ENCODE measurements at places on chromosomes 13 and 19.

GRCh38 chr19:29587518-29587986 lies 18.5 kb upstream of the POP4 start:
- DNase-seq, result peak; percentile 56

DNA sequence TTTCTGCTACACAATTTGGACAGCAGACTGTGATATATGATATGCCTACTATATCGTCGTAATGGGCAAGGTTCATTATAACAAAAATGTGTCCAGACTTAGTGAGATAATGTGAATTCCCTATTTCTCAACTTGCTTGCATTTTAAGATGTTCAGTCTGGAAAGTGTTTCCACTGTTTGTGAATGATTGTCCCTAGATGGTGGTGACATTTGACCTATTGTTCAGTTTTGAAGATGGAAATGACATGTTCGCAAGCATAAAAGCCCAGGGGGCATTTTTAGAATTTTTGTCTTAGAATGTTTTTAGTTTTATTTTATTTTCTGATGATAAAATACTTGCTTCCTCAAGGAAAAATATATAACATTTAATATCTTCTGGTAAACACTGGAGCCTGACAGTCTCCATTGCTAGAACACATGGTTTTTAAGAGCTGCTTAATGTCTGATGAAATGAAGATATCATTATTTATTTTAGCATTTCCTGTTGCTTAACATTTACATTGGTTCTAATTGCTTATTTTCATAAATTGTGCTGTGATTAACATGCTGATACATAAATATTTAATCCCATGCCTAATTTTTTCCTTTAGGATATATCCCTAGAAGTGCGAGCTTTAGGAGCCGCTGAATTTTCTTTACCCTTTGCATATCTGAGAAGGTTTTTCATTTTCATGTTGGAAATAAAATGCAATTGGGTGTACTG lies 27.1 kb downstream of the MBNL2 start:
- no peak for DNase-seq

- no peak for DNase-seq
Observed at GRCh38 chr19:49256691-49257090, 68.3 kb downstream of the SLC6A16 start.

DNA sequence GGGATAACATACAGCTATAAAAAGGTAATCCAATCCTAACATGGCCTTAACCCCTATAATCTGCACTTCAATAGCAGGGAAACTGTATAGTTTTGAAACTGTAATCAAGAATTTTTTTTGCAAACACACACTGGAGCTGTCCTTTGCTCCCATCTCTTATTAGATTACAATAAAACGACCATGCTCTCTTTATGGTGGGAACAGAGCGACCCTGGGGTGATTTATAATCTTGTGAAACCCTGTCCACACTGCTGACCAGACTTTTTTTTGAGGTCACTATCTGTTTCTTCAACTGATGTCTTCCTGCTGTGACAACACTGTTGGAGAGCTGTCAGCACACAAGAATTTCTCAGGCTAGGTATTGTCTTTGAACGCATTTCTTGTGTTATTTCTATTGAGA lies 35.3 kb downstream of the DACH1 start:
- no peak for DNase-seq

DNA sequence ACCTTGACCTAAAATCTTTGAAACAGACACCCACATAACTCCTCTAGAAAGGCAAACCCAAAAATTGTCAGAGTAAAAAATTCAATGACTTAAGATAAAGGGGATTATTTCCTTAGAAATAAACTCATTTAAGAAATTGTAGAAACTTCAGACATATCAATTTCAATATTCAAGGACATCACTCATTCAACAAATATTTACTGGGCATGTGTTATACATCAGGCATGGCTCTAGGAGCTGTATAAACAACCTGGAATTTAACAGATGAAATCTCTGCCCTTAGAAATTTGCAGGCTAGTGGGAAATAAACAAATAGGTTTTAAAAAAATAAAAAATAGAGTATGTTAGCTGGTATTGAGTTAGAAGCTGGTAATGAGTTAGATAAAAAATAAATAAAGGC lies 84.0 kb upstream of the LSM14A start:
- no peak for DNase-seq

GRCh38 chr13:40549500-40550094 lies 116.8 kb downstream of the FOXO1 start:
- DNase-seq, result no peak

DNA sequence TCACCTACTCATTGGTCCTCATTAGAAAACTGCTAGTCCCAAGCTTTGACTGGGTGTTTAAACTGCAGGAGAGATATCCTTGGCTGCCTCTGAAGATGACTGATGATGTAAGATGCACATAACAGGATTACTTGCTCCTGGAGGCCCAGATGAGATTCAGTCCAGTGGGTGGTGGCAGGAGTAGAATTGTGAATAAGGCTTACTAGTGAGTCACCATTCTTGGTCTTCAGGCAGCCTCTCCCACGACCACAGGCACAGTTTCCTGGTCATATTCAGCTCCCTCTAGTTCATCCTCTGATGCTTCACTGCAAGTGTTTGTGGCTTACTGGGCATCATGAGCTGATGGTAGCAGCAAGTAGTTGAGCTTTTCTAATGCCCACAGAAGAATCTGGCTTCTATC lies 12.1 kb downstream of the SERTM1 start:
- DNase-seq, result peak; percentile 9

DNA sequence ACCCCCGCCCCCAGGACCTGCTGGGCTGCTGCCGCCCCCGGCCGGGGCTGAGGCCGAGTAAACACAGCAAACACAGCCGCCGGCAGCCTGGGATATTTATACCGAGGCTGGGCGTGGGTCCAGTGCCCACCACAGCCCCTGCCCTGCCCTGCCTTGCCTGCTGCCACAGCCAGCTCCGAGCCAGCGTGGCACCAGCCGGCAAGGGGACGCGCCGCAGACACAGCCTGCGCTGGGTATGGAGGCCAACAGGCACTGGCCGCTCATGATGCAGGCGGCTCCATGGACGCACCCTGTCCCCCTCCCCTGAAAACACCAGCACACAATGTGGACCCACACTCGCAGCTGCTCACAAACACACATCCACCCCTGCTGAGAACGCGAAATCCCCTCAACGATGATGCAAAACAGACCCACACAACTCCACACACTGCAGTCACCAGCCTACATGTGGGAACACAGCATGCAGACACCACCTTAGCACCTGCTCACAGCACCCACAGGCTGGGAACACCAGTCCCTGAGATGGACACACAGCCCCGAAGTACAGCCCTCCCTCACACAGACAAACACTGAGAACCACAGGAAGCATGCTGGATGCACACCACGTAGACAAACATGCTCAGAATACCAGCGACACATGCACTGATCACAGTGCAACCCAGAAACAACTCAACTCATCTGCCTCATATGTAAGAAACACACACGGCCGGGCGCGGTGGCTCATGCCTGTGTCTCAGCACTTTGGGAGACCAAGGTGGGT lies 16.2 kb downstream of the CCDC97 start:
- DNase-seq, result no peak

GRCh38 chr19:46722421-46723022 lies 5.6 kb upstream of the PRKD2 start:
- DNase-seq, result no peak

GRCh38 chr13:27631156-27631555 lies 9.5 kb downstream of the POLR1D start:
- DNase-seq, result no peak

DNA sequence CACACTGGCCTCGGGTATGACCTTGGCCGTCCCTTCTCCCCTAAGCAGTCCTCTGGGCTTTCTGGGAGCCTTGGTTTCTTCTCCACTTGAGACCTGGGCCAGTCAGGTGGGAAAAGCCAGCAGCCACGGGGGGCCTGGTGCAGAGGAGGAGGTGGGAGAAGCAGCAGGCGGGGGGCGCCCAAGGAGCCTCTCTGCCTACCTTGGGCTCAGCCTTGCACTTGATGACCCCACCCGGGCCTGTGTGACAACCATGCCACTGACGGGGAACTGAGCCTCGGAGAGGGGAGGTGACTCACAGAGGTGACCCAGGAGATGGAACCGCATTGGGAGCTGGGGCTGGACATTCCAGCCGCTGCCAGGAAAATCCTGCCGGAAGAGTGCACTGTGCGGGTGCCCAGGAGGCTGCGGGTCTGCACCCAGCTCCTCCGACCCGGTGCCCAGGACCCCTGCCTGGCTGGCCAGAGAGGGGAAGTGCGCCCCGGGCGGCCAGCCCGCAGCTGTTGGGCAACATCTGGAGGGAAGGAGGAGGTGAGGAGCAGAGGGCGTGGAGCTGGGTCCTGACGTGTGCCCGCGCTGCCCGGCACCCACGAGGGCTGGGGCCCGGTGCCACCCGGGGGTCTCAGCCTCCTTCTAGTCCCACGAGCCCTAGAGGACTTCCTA lies 23.4 kb upstream of the SLC7A10 start:
- DNase-seq, result no peak

GRCh38 chr19:19468424-19469050 lies 46.8 kb downstream of the TSSK6 start:
- no peak for DNase-seq

GRCh38 chr19:16208847-16209665 lies 11.3 kb downstream of the AP1M1 start:
- no peak for DNase-seq

DNA sequence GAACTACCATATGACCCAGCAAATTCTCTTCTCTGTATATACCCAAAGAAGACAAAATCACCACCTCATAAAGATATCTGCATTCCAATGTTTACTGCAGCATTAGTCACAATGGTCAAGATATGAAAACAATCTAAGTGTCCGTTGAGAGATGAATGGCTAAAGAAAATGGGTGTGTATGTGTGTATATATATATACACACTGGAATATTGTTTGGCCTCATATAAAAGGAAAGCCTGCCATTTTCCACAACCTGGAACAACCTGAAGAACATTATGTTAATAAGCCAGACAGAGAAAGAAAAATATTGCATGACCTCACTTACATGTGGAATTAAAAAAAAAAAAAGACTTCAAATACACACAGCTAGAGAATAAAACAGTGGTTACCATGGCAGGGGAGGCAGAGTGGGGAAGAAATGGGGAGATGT lies 29.5 kb upstream of the RBM26 start:
- DNase-seq, result no peak

DNA sequence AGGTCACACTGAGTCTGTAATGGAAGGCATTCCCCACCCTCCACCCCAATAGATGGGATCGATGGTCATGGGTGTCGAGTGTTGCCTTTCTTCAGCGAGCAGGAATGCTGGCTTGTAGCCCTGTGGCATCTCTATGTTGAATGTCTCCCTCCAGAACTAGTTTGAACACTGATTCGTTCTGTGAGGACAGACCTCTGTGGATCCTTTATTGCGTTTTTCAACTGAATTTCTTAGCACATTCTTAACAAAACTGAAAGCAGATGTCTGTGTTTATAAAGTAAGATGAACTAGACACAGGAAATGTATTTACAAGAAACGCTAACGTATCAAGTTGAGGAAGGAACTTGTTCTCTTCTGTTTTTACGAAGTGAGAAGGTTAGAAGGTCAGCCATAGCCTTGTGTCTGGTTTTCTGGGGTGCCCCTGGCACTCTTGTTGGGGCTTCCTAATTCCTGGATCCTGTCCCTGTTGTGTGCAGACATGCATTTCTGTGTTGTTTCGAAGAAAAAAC lies 36.8 kb upstream of the TM9SF2 start:
- no peak for DNase-seq

DNA sequence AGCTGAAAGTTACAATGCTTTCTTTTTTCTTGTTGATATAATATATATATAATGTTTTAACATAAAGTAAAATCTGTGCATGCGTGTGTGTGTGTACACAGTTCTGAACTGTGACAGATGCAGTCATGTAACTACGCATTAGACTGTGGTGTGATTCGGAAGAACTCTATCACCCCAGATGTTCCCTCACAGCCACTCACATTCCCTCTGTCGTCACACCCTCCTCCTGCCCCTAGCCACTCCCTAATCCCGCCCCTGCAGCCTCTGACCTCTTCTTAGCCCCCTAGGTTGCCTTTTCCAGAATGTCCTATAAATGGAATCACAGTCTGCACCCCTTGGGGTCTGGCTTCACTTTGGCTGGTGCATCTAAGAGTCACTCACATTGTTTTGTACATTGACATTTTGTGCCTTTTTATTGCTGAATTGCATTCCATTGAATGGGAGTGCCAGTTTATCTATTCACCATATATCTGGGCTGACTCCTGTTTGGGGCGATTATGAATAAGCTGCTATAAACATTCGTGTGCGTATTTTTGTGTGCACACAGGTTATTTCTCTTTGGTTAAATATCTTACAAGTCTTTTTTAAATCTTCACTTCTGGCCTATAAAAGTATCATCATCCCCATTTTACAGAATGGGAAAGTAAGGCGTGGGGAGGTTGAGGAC lies 20.4 kb downstream of the DHRS12 start:
- no peak for DNase-seq

DNA sequence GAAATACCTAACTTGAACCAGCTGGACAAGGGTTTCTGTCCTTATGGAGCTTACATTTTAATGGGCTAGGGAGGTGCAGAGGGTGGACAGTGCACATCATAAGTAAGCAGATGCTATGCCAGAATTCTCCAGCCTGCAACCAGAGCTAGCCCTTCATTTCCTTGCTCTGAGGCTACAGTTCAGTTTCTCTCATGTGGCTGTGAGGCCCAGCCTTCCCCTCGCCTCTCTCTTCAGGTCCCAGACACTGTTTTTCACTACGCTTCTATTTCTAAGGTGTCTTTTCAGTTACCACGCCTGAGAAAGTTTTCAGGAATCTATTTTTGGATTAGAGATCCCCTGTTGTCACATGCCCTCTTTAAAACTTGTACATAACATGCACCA lies 141.9 kb downstream of the PCCA start:
- DNase-seq, result no peak

- DNase-seq, result no peak
Observed at GRCh38 chr19:38304866-38305429, 897 bp downstream of the C19orf33 start.

- no peak for DNase-seq
Observed at GRCh38 chr19:40733149-40733548, 16.2 kb downstream of the ITPKC start.

DNA sequence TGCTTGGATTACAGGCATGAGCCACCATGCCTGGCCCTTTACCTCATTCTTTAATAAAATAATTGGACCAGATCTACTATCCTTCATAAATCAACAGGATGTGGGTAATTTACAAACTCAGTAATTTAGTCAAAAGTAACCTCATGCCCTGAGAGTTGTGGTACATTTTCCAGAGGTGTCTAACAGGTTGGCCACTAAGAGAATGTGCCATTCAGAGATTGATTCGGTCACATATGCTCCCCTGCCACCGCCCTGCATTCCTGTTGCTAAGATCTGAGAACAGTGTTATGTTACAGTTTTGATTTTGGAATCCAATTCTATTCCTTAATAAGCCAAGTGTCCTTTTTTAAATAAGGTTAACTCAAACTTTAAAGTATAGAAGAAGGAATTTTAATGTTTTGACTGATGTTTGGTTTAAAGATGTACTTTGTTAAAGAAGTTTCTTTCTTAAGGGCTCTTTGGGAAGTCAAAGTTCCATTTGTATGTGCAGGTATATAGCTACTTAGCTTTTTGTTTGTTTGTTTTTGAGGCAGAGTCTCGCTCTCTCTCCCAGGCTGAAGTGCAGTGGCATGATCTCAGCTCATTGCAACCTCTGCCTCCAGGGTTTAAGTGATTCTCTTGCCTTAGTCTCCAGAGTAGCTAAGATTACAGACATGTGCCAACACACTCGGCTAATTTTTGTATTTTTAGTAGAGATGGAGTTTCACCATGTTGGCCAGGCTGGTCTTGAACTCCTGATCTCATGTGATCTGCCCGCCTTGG lies 29.2 kb downstream of the PHF11 start:
- DNase-seq, result no peak

- peak; percentile 87 for DNase-seq
Observed at GRCh38 chr13:85586422-85586831, 212.8 kb downstream of the SLITRK6 start.

GRCh38 chr13:59721926-59722910 lies 441.5 kb downstream of the DIAPH3 start:
- no peak for DNase-seq

- DNase-seq, result no peak
Observed at GRCh38 chr13:102002287-102002686, 399.6 kb downstream of the FGF14 start.

Measured in T1000 (cell line).